ENCODE measurements at places on chromosomes 4 and X. TPM values are rescaled to one million over a fixed set of nuclear protein-coding genes. Genes with fewer than 3 reads are reported as not detected.

PLP1 gene
- total RNA-seq = 74.2 TPM

CHRDL1 gene
- 24.4 TPM for total RNA-seq

WNK3 gene
- total RNA-seq = 40.2 TPM

BMP3 gene
- total RNA-seq = 1.9 TPM

RNF212 gene
- 6.6 TPM for total RNA-seq

IGFBP7 gene
- total RNA-seq = 26.9 TPM

ARAP2 gene
- 45.3 TPM for total RNA-seq

EDNRA gene
- 10.5 TPM for total RNA-seq

MGARP gene
- 0.73 TPM for total RNA-seq

ETDA gene
- not detected for total RNA-seq

PCDH19 gene
- total RNA-seq = 17.4 TPM

GRIA3 gene
- 33.8 TPM for total RNA-seq

CCKAR gene
- total RNA-seq = not detected

KIF4A gene
- 5.7 TPM for total RNA-seq

RAB40AL gene
- total RNA-seq = 1.5 TPM

MAP7D2 gene
- total RNA-seq = 9.9 TPM

OTUD4 gene
- 42.6 TPM for total RNA-seq

NXF2 gene
- not detected for total RNA-seq

LRIT3 gene
- 0.36 TPM for total RNA-seq

SLC9B2 gene
- 59.5 TPM for total RNA-seq

CRLF2 gene
- not detected for total RNA-seq

NUDT11 gene
- total RNA-seq = 41.6 TPM

XPNPEP2 gene
- total RNA-seq = 1.5 TPM

CDKL5 gene
- 18.3 TPM for total RNA-seq

TEX13C gene
- total RNA-seq = not detected

TMSB15C gene
- 38.4 TPM for total RNA-seq

CLCN5 gene
- total RNA-seq = 14.7 TPM

PLXNB3 gene
- 3.3 TPM for total RNA-seq
